Putamen (tissue), 1 donor: ENCODE measurements at places on chromosomes 5 and 9.

DNA sequence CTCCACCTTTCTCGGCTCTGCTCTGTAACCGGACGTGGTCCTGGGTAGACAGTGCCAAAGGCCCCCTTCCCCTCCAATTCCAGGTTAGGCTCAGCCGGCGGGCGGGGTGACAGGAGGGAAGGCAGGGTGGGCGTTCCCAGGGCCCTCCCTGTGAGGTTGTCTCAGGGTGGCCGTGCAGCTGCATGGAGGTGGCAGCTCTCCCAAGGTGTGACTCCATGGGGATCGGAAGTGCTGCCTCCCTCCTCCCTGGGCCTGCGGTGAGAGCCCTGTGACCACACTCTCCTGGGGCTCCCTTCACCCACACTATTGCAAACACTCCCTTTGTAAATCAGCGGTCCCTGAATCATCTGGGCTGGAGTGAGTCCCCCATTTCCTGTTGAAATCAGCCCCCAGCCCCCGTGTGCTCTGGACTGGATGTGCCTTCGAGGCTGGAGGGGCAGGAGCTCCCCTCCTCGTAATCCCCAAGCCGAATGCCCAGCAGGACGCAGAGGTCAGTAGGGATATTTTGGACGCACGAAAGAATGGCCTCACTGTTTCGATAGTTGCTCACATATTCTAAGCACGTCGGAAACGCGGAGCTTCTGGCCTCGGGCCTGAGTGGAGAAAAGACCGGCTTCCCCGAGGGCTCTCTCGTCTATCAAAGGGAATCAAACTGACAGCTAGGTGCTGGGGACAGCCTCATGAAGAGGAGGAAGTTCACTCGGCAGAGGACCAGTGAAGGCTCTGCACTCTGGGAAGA is 107.6 kb upstream of the COL5A1 start:
- peak; percentile 50 for DNase-seq

- peak; percentile 21 for DNase-seq
Measured at GRCh38 chr5:11760934-11761603, 143.2 kb downstream of the CTNND2 start.

GRCh38 chr5:165844571-165844970 is 2339.2 kb downstream of the MAT2B start:
- no peak for DNase-seq

- DNase-seq = no peak
Measured at GRCh38 chr9:100505564-100506159, 32.7 kb downstream of the TMEFF1 start.

DNA sequence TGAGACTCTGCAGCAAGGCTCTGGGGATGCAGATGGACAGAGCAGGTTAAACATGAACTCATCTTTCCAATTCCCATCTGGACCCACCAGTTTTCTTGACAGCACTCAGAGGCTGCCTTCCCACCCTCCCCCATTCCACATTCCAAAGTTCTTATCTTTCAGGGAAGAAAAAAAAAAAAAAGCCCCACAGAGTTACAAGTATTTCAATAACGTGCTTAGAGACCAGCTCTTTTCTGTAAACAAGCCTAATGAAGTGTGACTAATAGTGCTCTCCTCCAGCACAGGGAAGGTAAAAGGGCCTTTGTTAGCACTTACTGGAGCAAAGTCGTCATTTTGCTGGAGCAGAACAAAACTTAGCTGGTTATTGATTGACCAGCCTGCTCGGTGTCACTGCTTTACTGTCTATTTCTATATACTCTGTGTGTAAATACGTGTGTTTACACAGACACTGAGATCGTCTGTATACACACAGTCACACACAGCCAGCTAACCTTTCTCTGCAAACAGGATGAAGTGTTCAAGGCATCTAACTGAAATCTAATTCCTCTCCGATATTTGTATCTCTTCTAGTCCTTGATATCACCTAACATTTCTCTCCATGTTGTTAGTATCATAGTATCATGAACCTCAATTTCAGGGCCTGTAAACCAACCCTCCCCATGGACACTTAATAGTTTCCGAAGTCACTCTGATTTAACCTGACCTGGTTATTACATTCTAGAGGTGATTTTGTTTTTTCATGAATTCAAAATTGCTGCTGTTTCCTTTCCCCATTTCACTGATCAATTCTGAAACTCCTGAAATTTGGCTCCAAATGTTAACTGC is 84.9 kb downstream of the ZNF608 start:
- no peak for DNase-seq

GRCh38 chr9:130438382-130438981 is 6.3 kb upstream of the ASS1 start:
- DNase-seq = no peak

DNA sequence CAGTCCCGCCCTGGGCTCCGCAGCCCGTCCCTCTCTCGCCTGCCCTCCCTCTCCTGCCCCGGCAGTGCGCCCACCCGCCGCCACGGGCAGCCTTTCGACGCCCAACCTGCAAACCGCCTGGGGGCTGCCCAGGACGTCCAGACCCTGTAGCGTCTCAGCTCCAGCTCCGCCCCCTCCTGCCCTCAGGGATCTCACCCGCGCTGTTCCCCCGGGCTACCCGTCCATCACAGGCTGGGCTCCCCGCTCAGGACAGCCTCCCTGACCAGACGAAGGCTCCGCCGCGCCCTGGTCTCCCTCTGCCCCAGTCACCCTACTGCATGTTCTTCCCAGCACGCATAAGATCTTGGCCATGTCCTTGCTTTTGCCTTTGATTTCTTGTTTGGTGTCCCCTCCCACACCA is 1.4 kb downstream of the RASGEF1C start:
- no peak for DNase-seq

DNA sequence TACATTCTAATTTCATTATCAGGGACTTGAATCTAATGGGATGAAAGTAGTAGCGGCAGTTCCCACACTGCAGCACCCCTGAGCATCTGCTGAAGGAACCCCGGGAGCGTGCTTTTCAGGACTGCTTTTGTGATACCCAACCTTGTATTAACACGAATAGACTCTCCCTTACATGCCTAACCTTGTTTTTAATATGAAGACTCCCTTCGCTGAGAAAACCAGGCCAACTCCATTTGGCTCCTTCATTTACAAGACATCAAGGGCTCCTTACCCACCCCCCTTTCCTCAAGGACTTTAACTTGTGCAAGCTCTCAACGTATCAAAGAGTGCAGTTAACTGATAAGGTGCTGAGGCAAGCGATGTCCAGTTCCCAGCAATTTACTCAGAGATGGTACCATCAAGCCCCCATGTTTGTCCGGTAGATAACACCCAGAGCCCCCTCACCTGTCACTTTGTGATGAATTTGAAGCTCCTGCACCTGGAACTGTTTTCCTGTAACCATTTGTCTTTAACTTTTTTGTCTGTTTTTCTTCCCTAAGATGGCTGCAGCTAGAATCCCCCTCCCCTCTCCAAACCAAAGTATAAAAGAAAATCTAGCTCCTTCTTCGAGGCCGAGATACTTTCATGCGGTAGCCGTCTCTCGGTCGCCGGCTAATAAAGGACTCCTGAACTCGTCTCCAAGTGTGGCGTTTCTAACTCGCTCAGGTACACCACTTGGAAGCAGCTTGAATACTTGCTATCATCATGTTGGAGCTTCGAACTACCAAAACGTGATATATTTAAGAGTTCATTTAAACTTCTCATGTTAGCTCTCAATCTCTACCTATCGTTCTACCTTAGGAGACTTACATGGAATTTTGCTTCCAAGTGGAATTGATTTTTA is 10.7 kb downstream of the HNRNPH1 start:
- no peak for DNase-seq

DNA sequence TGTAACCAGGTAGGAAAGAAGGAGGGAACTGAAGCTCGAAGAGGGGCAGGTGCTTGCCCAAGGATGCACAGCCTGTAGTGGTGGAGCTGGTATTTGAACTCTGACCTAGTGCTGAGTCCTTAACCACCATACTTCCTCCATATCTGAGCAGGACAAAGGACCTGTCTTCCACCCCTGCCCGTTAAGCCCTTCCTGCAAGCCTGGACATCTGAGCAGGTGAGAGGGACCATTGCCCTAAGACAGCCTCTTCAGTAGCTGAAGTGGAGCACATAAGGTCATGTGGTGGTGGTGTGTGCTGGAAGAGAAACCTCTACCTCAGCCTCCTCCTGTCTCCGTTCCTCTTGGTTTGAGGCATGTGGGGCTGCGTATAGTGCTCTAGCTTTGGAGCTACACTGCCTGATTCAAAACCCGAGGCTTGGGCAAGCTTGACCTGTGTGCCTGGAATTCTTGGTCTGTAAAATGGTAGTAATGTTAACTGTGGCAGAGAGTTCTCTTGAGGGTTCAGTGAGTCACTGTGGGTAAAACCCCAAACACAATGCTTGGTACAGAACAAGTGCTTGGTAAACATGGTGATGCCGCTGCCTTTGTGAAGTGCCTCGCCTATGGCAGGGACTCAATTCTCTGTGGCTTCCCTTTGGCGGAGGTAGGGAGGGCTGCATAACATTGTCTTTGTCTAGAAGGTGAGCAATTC is 7.4 kb downstream of the GALNT10 start:
- no peak for DNase-seq

- no peak for DNase-seq
Measured at GRCh38 chr5:149325166-149325735, 20.0 kb upstream of the GRPEL2 start.

- no peak for DNase-seq
Measured at GRCh38 chr9:123876750-123877149, 53.2 kb downstream of the DENND1A start.

- no peak for DNase-seq
Measured at GRCh38 chr5:44613936-44614335, 194.8 kb upstream of the MRPS30 start.

DNA sequence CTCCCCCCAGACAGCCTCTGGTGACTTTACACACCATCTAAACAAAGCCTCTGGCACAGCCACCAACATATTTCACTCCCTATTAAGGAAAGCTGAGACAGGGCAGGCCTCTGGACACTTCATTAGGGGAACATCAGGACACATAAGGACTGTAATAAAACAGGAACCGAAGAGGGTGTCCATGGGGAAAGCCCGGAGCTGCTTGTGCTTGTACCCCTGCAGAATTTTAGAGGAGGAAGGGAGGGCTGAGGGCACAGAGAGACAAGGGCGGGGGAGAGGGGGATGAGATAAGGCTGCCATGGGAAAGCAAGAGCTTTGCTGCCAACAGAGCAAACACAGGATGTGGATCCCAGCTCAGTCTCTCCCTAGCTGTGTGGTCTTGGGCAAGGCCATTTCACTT is 138.4 kb downstream of the ASTN2 start:
- DNase-seq = no peak
